Suprapubic skin (tissue), 4 donors: ENCODE measurements at places on chromosomes 7 and 10. TPM values are rescaled to one million over a fixed set of nuclear protein-coding genes. Genes with fewer than 3 reads are reported as not detected.

GRCh38 chr7:47325337-47325736, 256.6 kb downstream of the TNS3 start:
- no peaks in the 10 kb centered on the region for H3K27me3 ChIP-seq
- H3K4me1 ChIP-seq = peaks cover 36% of the 10 kb centered on the region
- H3K4me3 ChIP-seq = no peak overlapping the region
- no peak for DNase-seq

- no peak for DNase-seq
- H3K4me3 ChIP-seq = no peak overlapping the region
- no peaks in the 10 kb centered on the region for H3K36me3 ChIP-seq
- H3K4me1 ChIP-seq = no peaks in the 10 kb centered on the region
- H3K27me3 ChIP-seq = no peaks in the 10 kb centered on the region
- H3K27ac ChIP-seq = no peak overlapping the region
Measured at GRCh38 chr7:91348711-91349110, 84.5 kb downstream of the FZD1 start.

DNA sequence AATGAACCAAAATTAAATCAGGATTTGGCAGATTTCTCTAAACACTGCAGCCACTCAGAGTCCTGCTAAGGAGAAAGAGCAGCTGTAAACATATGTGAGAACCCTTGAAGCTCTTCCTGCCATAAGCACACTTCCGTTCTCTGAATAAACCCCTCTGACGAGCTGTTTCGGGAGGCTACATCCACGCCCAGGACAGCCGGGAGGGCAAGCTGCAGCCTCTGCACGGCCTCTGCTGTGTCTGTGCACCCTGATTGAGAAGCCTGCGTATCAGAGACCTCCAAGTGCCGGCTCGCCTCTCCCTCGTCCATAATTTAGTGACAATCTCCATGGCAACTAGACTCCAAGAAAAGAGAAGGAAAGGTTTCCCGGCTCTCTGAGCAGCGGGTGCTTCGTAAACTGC, 114.4 kb downstream of the PTPRN2 start:
- no peak overlapping the region for H3K4me3 ChIP-seq
- H3K36me3 ChIP-seq = no peaks in the 10 kb centered on the region
- DNase-seq = no peak

DNA sequence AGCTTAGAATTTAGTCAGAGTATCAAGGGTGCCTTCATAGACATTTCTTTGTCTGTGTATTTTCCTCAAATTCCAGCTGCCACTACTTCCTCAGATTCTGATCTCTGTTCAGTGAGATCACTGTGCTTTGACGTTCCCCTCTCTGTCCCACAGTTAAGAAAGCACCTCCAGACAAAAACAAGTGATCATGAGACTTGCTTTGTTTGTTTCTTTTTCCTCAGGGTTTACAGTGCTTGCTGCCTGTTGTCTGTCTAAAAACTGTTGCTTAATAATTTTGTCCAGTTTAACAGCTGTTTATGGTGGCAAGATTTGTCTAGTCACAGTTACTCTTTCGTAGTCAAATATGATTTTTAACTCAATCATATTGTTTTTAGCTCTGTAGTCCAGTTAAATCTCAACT, 29.1 kb downstream of the TRUB1 start:
- no peak for DNase-seq
- H3K27ac ChIP-seq = no peak overlapping the region

GRCh38 chr10:132967540-132967939, 25.2 kb upstream of the CFAP46 start:
- H3K27me3 ChIP-seq = peaks cover 26% of the 10 kb centered on the region
- peaks cover 5% of the 10 kb centered on the region for H3K4me1 ChIP-seq
- H3K4me3 ChIP-seq = no peak overlapping the region
- no peaks in the 10 kb centered on the region for H3K36me3 ChIP-seq

GRCh38 chr10:73886085-73886529, 11.8 kb upstream of the CAMK2G start:
- H3K27ac ChIP-seq = peak overlapping the region; percentile 92
- no peaks in the 10 kb centered on the region for H3K27me3 ChIP-seq
- no peaks in the 10 kb centered on the region for H3K36me3 ChIP-seq
- H3K4me3 ChIP-seq = no peak overlapping the region
- peak; percentile 81 for DNase-seq

DNA sequence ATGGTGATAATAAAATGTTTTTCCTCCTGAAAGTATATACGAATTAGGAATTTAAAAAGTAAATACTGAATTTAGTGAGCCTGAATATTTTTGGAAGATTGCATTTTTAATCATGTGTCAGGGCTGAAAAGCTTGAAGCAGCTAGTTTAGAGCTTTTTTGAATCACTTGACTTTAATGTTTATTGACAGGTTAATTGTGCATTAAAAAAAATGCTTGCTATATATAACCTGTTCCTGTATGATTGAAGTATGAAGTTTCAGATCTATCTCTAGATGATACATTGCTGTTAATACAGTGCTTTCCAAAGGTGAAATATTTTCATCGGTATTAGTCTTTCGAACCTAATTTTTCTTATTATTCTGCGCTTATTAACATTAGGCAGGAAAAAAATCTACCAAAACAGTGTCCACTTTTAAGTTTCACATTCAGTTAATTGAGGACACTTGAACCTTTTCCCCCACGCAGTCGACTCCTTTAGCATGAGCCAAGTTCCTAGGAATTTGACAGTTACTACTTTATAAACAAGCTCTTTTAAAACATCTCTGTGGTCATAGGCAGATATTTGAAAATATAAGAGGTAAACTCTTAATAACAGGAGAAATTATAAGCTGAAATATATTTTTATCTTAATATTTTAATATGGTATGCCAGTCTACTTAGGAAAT, 187.1 kb downstream of the MLLT10 start:
- DNase-seq = no peak
- H3K4me1 ChIP-seq = peaks cover 16% of the 10 kb centered on the region
- H3K27ac ChIP-seq = no peak overlapping the region
- H3K27me3 ChIP-seq = no peaks in the 10 kb centered on the region
- peaks cover 13% of the 10 kb centered on the region for H3K36me3 ChIP-seq

- no peak overlapping the region for H3K27ac ChIP-seq
- no peak overlapping the region for H3K4me3 ChIP-seq
- H3K4me1 ChIP-seq = peaks cover 3% of the 10 kb centered on the region
- H3K36me3 ChIP-seq = peaks cover 5% of the 10 kb centered on the region
- H3K27me3 ChIP-seq = no peaks in the 10 kb centered on the region
Measured at GRCh38 chr10:102588875-102589274, 55.4 kb upstream of the TRIM8 start.

GRCh38 chr10:86914734-86915133, 42.7 kb downstream of the MMRN2 start:
- H3K4me1 ChIP-seq = peaks cover 9% of the 10 kb centered on the region
- no peaks in the 10 kb centered on the region for H3K27me3 ChIP-seq
- peaks cover 53% of the 10 kb centered on the region for H3K36me3 ChIP-seq
- DNase-seq = no peak
- no peak overlapping the region for H3K27ac ChIP-seq
- no peak overlapping the region for H3K4me3 ChIP-seq

CLIP2 gene
- total RNA-seq = 34.4 TPM

JAKMIP3 gene
- total RNA-seq = 0.39 TPM

TACR2 gene
- 0.53 TPM for total RNA-seq
